ENCODE measurements at places on chromosomes 6 and 20. TPM values are rescaled to one million over a fixed set of nuclear protein-coding genes. Genes with fewer than 3 reads are reported as not detected.

Gene TRDN
- total RNA-seq = not detected

Gene XPO5
- 22.3 TPM for total RNA-seq

Gene CST5
- not detected for total RNA-seq

Gene SOBP
- 8.8 TPM for total RNA-seq

Gene ZNF165
- 0.29 TPM for total RNA-seq

Gene MED23
- total RNA-seq = 30.3 TPM

Gene PTCHD4
- 3.5 TPM for total RNA-seq

Gene COL11A2
- 0.15 TPM for total RNA-seq

Gene LAMP5
- 0.15 TPM for total RNA-seq

Gene MYCT1
- total RNA-seq = 0.44 TPM

Gene MAP1LC3A
- 52.8 TPM for total RNA-seq

Gene CST1
- total RNA-seq = 0.50 TPM

Gene PAX1
- not detected for total RNA-seq

Gene WFDC12
- total RNA-seq = not detected

Gene PPP1R16B
- under 0.01 TPM for total RNA-seq

Gene COL20A1
- total RNA-seq = under 0.01 TPM

Gene TPMT
- total RNA-seq = 27.8 TPM

Gene CRISP3
- not detected for total RNA-seq

Gene ISM1
- total RNA-seq = not detected

Gene NHSL1
- 26.3 TPM for total RNA-seq

Gene OR2H1
- total RNA-seq = not detected

Gene TAP2
- 29.1 TPM for total RNA-seq

Gene TRAM2
- total RNA-seq = 78.5 TPM

Gene SNAP91
- total RNA-seq = not detected

Gene JAG1
- 34.9 TPM for total RNA-seq

Gene VSX1
- not detected for total RNA-seq

Gene FLRT3
- total RNA-seq = 5.0 TPM

Gene VWA7
- total RNA-seq = 0.50 TPM

Gene LIN28B
- not detected for total RNA-seq

Gene NRN1
- total RNA-seq = 0.83 TPM

Gene PXDC1
- total RNA-seq = 48.8 TPM

Gene PKIB
- total RNA-seq = 11.1 TPM

Gene HFE
- 20.7 TPM for total RNA-seq

Gene ZBP1
- not detected for total RNA-seq

Gene OR2B6
- not detected for total RNA-seq

Gene PACRG
- 1.3 TPM for total RNA-seq

Gene ZBTB46
- total RNA-seq = 9.9 TPM

Gene POU5F1
- total RNA-seq = 0.33 TPM

Gene RHAG
- total RNA-seq = not detected

Gene ELOVL2
- under 0.01 TPM for total RNA-seq

Gene TBXT
- not detected for total RNA-seq

Gene LRRC73
- total RNA-seq = 0.50 TPM

Gene MUCL3
- not detected for total RNA-seq

Gene IL20RA
- 0.33 TPM for total RNA-seq

Gene MAS1
- not detected for total RNA-seq

Gene GUCA1A
- 0.33 TPM for total RNA-seq

Gene COMMD7
- 32.3 TPM for total RNA-seq
